ENCODE measurements at places on chromosomes 1 and 21. TPM values are rescaled to one million over a fixed set of nuclear protein-coding genes. Genes with fewer than 3 reads are reported as not detected.

Gene E2F2
- total RNA-seq = 2.9 TPM

Gene LAMTOR5
- total RNA-seq = 160 TPM

Gene CACHD1
- 1.4 TPM for total RNA-seq

Gene RPE65
- total RNA-seq = not detected

Gene OR2T10
- total RNA-seq = not detected

Gene GJA4
- not detected for total RNA-seq

Gene GSTM5
- total RNA-seq = not detected

Gene GPR153
- 6.2 TPM for total RNA-seq

Gene ADGRL2
- total RNA-seq = 8.8 TPM

Gene TMPRSS15
- total RNA-seq = not detected

Gene CEP170
- 26.3 TPM for total RNA-seq

Gene SERTAD4
- total RNA-seq = 1.1 TPM

Gene CCDC17
- 0.21 TPM for total RNA-seq

Gene C4BPA
- total RNA-seq = 0.67 TPM

Gene PIK3C2B
- 9.8 TPM for total RNA-seq

Gene CFHR5
- not detected for total RNA-seq

Gene MPZ
- total RNA-seq = 0.26 TPM

Gene GPR52
- not detected for total RNA-seq

Gene SPTA1
- not detected for total RNA-seq

Gene CFAP107
- total RNA-seq = not detected

Gene AMY1B
- not detected for total RNA-seq

Gene LRRC71
- 0.08 TPM for total RNA-seq
